Stimulated activated CD8-positive, alpha-beta memory T cell treated with anti-CD3 and anti-CD28 coated beads, Interleukin-4, amount 100 ng/mL, for 4 hours (primary cell): ENCODE measurements at places on chromosomes 5 and 9.

DNA sequence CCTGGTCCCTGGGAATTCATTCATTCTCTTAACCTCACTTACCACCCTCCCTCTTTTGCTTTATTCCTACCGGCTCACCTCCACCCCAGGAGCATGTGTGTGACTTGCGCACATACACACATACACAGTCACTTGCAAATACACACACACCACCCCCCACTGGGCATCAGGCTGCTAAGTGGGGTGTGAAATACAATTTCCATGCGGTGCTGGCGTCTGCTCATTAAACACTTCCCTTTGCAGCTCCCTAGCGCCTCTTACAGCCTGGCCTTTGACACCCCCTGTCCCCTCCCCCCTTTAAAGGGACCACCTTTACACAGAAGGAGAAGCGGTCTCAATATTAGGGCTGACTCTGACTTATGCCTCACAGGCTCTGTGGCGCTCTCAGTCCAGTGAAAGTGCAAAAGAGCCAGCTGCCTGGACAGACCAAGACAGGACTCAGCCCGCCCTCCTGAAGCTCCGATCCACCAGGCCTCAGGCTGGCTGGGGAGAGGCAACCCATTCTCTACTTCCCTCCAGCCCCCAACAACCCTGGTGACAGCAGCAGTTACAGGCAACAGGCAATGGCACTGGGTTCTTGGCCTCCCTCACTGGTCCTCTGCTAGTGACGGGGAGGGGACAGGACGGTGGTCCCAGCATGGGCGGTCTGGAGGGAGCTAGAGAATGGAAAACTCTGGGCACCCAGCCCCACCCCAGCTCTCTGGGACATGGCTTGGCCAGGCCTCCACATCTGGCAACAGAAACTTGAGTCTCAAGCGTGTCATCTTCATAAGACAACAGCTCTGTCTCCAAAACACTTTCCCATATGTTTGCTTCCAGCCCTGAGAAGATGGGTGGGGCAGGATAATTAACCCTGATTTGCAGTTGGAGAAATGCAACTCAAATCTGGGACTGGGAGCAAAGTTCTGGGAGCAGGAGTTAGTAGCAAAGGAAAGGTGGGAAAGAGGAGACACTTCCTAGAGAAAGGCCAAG lies 12.0 kb downstream of the ENHO start:
- DNase-seq = no peak

- no peak for DNase-seq
Measured at GRCh38 chr9:127166651-127167524, 44.5 kb upstream of the ANGPTL2 start.

GRCh38 chr5:138305797-138306196 lies 25.8 kb downstream of the CDC25C start:
- DNase-seq = no peak

DNA sequence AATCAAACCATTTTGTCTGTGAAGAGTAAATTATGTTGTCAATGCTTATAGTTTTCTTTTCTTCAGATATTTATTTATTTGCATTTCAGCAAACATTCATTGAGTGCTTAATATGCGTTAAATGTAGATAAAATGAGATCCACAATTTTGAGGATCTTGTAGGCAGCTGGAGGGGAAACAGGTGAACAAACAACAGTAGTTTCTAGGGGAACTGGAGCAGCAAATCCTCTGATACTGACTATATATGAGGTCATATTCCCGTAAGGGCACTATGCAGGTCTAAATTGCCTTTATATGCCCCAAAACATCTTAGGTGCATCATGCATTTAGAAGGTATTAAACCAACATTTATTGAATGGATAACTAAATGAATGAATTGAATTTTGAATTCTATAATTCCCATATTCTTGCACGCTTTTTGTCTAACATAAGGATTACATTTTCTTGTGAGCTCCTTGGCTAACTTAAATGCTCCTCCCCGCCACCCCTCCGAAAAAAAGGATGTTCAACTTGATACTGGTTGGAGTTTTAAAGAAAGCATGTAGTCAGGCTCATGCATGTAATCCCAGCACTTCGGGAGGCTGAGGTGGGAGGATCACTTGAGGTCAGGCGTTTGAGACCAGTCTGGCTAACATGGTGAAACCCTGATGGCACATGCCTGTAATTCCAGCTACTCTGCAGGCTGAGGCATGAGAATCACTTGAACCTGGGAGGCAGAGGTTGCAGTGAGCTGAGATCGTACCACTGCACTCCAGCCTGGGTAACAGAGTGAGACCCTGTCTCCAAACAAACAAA lies 299.8 kb downstream of the TMEM38B start:
- no peak for DNase-seq

GRCh38 chr9:75432386-75432785 lies 344.1 kb downstream of the OSTF1 start:
- DNase-seq = no peak

DNA sequence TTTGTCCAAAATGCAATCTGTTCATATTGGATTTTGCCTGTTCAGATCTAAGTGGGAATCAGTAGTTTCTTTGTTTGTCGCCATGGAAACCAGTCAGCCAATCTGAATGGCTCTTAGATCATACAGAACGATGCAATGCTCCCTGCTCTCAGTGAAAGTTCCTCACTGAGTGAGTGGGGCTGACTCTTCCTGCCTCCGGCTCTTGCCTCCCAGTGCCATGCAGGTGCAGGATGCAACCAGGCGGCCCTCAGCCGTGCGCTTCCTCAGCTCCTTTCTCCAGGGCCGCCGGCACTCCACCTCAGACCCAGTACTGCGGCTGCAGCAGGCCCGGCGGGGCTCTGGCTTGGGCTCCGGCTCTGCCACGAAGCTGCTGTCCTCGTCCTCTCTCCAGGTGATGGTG lies at the start of gene PTPDC1:
Gene PTPDC1 (plus strand): TSS at position 151 of the 400 bp plus-strand sequence. CDS start 67 bp downstream, at position 218.
- no peak for DNase-seq

DNA sequence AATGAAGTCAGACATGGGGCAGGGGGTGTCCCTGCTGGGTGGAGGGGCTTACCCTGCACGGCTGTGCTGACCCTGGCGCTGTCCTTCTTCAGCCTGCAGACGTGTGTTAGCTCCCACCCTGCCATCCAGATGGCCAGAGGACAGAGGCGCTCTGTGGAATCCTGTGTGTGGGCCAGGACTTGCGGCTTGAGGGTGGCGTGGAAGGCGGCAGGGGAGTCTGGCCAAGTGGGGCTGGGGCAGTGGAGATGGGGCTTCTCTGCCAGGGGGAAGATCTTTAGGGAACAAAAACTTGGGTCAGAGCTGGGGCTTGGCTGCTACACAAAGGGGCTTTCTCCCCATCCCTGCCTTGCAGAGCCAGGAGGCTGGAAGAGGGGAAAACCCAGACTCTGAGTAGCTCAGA lies 46.5 kb upstream of the SYNPO start:
- no peak for DNase-seq

DNA sequence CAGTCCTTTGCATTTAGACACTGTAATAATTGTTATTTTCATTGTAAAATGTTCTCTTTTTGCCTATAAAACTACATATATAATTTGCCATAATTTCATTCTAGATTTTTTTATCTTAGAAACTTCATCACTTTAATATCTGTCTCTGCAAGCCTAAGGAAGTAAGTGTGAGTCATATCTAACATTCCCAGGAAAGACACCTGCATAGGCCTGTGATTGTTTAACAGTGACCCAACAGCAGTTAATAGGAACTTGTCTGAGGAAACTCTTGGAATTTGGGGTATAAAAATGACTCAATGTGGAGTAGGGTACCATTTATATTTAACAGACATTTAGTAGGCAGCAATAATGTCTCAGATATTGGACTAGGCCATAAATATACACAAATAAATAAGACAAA lies 229.2 kb upstream of the FAM174A start:
- DNase-seq = no peak
